Natural killer cell treated with Interleukin-12 subunit alpha and Interleukin-12 subunit beta and Interleukin-15 and Interleukin-18, amount 100 ng/mL, for 72 hours (primary cell): ENCODE measurements at places on chromosomes 3 and 15. TPM values are rescaled to one million over a fixed set of nuclear protein-coding genes. Genes with fewer than 3 reads are reported as not detected.

- DNase-seq = no peak
Measured at GRCh38 chr15:87710406-87710805, 546.1 kb downstream of the NTRK3 start.

GRCh38 chr3:33046521-33046920 lies 50.4 kb downstream of the GLB1 start:
- DNase-seq = no peak

DNA sequence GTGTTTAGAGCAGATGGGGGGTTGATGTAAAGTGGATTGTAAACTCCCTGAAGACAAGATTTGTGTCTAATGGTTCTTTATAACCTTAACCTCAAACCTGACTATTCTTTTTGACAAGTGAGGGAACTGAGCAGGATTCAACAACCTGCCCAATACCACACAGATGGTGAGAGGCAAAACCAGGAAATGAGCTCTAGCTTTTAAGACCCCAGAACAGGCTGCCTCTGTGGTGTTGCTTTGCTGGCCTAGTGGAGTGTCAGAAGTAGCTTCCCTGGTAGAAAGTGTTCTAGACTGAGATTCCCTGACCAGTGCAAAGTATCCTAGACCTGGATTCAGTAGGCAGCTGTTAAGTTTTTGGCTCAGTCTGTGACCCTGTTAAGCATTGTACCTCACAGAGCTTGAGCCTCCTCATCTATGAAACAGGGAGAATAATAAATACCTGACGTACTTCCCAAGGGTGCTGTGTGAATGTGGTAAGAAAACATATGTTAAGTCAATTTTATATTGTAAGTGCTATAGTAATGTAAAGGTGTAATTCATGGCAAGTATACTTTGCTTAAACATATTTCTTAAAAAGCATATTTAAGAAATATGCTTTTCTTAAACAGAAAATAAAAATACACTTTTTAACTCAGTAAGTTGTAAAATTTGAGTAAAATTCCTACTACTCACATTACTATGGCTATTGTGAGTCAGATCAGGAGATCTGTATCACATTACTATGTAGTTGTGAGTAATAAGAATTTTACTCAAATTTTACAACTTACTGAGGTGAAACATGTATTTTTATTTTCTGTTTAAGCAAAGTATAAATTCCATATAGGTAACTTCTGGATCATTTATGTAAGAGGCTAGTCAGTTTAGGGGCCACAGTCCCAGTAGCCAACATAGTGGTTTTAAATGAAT lies 8.8 kb downstream of the GPR87 start:
- DNase-seq = no peak

- DNase-seq = no peak
Measured at GRCh38 chr3:157586293-157586692, 83.1 kb upstream of the VEPH1 start.

GRCh38 chr3:1578124-1578806 lies 485.4 kb downstream of the CNTN6 start:
- no peak for DNase-seq

GRCh38 chr15:51505251-51505650 lies 117.3 kb downstream of the DMXL2 start:
- no peak for DNase-seq

GRCh38 chr3:134809427-134810051 lies 14.5 kb downstream of the EPHB1 start:
- DNase-seq = no peak

CFAP100 gene
- not detected for total RNA-seq
